ENCODE measurements at places on chromosomes 5 and 9.

GRCh38 chr5:15383469-15383868, 116.5 kb upstream of the FBXL7 start:
- DNase-seq = peak; percentile 51

- DNase-seq = no peak
These were observed 86.7 kb upstream of the SLC30A5 start for GRCh38 chr5:69007163-69007562.

- no peak for DNase-seq
These were observed 244.8 kb upstream of the MPDZ start for GRCh38 chr9:13524245-13524644.

GRCh38 chr5:114176356-114176755, 185.5 kb upstream of the KCNN2 start:
- no peak for DNase-seq

GRCh38 chr9:31323726-31324444, 1060.6 kb upstream of the ACO1 start:
- no peak for DNase-seq

- DNase-seq = no peak
These were observed 584.4 kb downstream of the PSAT1 start for GRCh38 chr9:78881295-78881694.

- no peak for DNase-seq
These were observed 86.0 kb downstream of the TARS1 start for GRCh38 chr5:33526755-33527154.

- DNase-seq = no peak
These were observed 119.6 kb downstream of the SEMA6A start for GRCh38 chr5:116455061-116455460.

DNA sequence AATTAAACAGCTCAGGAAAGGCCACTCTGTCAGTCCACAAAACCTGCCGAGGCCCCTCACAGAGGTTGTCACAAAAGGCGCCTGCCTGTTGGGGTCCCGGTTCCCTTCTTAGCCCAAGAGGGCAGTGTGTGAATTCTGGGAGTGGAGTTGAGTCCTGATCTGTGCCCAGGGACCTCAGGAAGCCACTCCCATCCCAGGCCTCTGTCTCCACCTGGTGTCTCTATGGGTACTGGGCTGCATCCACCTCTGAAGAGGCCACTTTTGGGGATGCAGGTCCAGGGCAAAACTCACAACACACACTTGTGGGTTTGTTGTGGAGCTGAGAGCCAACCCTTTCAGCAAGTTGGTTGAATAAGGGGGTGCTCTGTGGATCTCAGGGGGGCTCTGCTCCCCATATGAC, 74.3 kb upstream of the STXBP1 start:
- no peak for DNase-seq

DNA sequence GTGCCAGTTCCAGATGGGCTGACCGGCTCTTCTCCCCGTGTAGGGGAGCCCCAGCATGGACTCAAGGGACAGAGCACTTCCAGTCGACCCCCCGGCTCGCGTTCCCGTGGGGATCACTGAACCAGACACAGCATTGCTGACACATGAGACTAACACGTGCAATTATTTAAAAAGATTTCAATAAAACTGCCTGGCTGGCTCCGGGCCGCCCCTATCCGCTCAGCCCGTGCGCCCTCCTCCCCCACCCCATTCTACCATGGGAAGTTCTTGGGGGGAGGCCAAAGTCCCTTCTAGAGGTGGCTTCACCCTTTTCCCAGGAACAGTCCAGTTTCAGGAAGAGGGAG, 4.7 kb downstream of the TESK1 start:
- DNase-seq = no peak

DNA sequence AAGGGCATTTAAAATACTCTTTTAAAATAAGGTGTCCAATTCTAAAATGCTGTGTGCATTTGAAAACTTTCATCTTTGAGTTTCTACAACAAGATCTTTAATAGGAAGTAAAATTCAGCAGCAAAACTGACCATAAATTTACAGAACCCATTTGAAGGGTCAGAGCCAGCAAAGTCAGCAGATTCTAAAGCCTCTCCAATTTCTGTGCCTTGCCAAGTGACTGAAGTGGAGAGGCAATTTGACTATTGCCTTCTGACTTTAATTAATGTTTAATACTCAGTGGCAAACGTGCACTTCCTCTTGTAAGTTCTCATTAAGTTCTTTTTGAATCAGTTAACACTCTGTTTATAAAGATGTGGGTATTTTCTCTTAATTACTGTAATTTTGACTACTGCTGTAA, 155.2 kb downstream of the BAAT start:
- DNase-seq = no peak

DNA sequence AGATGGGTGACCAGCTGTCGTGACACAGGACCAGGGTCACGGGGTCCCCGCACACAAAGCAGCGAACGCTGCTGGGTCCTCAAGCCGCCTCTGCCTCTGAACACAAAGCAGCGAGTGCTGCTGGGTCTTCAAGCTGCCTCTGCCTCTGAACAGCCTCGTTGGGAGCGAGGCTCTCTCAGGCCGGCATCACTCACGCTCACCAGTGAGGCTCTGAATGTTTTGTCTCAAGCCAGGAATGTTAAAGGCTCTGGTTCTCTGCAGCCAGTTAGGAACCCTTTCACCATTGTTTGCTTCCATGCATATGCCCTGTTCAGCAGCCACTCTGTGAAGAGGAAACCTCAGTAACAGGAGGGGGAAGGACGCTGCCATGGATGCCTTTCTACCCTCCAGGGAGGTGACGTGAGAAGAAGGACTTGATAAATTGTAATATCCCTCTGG, 82.7 kb upstream of the TAF11L2 start:
- DNase-seq = peak; percentile 57

- DNase-seq = no peak
These were observed 50.5 kb upstream of the OLFM1 start for GRCh38 chr9:135036861-135037465.

DNA sequence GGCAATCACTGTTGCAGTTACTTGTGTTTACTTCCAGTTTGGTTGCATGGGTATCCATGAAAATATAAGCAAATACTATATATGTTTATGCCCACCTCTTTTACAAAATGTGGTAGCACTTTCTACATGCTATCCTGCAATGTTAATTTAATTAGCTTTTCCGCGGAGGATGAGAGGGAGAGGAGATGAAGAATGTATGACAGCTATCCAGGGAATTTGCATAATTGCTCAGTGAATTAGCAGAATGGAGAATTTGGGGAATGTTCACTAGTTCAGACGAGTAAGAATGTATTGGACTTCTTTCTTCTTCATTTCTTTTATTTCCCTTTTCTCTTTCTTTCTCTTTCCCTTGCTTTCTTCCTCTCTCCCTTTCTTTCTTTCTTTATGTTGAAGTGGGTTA, 140.7 kb upstream of the SLC28A3 start:
- DNase-seq = no peak

GRCh38 chr9:129275626-129276247, 97.7 kb upstream of the IER5L start:
- DNase-seq = no peak

DNA sequence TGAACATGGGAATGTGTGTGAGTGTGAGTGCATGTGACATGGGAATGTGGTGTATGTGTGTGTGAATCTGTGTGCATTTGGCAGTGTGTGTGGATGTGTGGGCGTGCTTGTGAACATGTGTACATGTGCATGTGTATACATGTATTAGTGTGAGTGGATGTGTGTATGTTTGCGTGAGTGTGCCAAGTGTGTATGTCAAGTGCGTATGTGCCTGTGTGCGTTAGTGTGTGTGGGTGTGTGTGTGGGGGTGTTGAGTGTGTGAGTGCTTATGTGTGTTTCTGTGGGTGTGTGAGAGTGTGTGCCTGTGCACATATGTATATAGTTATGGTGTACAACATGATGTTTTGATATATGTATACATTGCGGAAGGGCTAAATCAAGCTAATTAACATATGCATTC, 244.3 kb downstream of the GADD45G start:
- no peak for DNase-seq
